ENCODE measurements at places on chromosomes 11 and 22.

DNA sequence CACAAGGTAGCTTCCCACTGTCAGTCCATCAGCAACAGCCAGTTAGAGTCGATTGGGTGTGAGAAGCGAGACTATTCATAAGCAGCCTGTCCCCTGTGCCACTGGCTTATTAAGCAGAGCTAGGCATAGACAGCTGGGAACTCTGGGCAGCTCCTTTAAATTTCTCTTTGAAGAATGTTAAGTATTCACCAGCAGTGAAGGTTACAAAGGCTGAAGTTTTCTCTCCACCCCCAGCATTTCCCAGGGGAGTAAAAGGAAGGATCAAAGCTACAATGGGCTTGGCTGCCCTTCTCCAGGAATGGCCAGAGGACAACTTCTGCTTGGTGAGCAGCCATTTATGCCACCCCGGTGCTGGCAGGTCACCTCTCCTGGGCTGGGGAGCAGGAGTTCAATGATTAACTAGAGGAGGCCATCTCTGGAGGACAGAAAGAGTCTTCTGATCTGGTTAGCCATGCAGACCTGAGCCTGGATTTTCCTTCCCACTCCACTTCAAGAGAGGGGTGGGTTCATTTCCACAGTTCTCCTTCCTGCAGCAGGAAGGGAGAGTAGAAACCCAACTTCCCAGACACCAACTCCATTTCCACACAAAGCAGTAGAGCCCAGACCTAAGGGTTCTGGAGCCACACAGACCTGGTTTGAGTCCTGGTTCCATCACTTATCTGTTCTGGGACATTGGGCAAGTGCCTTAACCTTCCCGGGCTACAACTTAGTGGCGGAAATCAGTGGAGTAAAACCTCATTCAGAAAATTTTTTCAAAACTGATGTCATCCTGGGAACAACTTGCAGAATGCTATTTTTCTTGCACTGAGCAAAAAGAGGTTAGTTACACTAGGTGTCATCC lies 22.6 kb downstream of the POU2AF3 start:
- DNase-seq, result no peak

GRCh38 chr11:121179306-121179705 lies 78.3 kb downstream of the TECTA start:
- no peak for DNase-seq

DNA sequence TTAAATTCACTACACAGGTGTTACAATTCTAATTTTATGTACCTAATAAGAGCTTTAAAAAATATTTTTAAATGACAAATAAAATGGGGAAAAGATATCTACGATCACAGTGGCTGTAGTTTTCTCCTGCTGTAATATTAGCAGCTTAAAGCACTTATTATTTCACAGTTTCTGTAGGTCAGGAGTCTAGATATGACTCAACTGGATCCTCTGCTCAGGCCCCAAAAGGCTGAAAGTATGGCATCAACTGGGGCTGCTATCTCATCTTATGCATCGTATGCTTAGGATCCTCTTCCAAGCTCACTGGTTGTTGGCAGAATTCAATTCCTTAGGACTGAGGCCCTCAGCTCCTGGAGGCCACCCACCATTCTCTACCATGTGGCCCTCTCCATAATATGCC lies 12.8 kb downstream of the FBXO3 start:
- DNase-seq, result no peak

- peak; percentile 70 for DNase-seq
Observed at GRCh38 chr11:68040101-68040956, 1.5 kb downstream of the TCIRG1 start.

GRCh38 chr11:119634301-119634700 lies 94.7 kb downstream of the NECTIN1 start:
- no peak for DNase-seq

DNA sequence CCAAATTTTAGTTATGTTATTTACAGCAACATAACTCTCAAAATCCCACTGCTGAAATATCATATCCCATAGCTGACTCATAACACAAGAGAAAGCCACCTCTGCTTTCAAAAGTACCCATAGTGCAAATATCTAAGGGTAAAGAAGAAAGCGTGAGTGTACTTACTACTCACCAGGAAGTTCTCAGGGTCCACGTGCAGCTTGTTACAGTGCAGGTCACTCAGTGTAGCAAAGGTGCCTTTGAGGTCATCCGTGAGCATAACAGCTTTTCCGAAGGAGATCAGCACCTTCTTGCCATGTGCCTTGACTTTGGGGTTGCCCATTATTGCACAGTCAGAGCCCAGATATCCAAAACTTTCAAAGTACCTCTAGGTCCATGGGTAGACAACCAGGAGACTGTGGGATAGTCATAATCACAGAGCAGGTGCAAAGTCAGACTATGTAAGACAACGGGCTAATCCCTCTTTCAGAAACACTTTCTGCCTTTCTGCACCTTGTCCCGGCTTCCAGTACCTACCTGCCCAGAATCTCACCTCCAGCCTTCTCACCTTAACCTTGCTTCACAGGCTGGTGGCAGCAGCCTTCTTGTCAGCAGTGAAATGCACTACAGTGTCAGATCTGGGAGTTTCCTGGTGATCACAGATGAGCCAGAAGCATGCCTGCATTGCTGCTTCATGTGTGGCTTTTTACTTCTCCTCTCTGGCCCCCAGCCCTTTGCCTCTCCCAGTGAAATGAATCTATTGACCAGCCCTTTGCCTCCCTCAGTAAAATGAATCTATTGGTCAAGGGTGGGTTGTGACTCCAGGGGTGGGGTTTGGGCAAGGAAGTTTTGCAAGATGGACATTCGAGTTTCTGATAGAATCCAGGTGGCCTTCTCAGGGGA lies 6.5 kb downstream of the HBG1 start:
- DNase-seq, result no peak

DNA sequence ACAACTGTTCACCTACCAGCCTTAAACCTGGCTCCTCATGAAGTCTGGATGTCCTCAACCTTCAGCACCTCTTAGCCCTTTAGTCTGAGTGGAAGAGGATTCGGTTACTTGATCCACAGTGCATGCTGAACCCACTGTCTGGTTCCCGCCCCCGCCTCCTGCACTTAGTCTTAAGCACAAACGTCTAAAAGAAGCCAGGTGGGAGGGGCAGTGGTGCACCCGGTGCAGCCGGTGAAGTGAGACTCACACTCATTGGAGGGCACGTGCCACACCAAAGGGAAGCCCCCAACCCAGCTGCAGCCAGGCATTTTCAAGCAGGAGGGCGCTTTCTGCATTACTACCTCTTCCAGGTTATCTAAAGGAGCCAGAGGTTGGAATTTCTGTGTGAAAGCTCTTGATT lies 146.8 kb downstream of the COMMD9 start:
- no peak for DNase-seq

DNA sequence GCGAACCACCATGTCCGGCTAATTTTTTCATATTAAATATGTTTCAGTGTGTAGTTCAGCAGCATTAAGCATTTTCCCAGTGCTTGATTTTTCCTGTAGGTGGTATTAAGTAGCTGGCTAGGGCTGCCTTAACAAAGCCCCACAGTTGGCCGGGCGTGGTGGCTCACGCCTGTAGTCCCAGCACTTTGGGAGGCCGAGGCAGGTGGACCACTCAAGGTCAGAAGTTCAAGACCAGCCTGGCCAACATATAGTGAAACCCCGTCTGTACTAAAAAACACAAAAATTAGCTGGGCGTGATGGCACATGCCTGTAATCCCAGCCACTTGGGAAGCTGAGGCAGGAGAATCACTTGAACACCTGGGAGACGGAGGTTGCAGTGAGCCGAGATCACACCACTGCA lies 33.5 kb upstream of the TOLLIP start:
- DNase-seq, result no peak

- no peak for DNase-seq
Observed at GRCh38 chr11:81165164-81165563, 1568.5 kb downstream of the FAM181B start.

DNA sequence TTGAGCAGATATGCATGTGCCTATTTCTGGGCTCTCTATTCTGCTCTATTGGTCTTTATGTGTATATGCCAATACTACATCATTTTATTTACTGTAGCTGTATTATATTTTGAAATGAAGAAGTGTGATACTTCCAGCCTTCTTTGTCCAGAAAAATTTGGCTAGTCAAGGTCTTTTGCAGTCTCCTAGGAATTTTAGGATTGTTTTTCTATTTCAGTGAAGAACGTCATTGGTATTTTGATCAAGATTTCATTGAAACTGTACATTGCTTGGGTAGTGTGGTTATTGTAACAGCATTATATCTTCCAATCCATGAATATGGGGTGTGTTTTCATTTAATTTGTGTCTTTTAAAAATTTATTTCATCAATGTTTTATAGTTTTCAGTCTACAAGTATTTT lies 400.3 kb downstream of the AASDHPPT start:
- DNase-seq, result no peak

- DNase-seq, result no peak
Observed at GRCh38 chr22:22931557-22932270, 44.1 kb downstream of the IGLL5 start.

DNA sequence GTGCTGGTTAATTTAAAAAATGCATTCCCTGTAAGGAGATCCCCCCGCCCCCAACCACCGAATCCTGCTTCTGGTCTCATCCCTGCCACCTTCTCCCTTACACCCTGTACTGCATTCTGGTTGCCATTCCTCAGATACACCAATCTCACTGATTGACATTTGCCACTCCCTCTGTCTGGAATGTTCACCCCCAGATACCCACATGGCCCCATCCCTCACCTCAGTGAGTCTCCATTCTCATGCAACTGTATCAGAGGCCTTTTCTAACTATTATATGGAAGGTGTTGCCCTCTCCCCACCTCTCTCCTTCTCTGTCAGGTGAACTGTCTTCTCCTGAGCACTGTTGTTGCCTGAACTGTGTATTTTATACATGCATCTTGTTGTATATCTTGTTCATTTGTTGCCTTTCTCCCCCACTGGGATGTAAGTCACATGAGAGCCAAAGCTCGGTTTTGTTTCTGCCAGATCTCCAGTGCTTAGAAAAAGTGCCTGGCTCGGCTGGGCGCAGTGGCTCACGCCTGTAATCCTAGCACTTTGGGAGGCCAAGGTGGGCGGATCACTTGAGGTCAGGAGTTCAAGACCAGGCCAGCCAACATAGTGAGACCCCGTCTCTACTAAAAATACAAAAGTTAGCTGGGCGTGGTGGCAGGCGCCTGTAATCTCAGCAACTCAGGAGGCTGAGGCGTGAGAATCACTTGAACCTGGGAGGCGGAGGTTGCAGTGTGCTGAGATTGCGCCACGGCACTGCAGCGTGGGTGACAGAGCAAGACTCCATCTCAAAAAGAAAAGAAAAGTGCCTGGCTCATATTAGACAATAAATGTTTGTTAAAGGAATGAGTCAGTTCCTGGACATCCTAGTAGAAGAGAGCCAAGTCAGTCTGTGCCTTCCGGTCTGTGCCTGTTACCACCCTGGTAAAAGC lies 61.0 kb downstream of the TNRC6B start:
- DNase-seq, result peak; percentile 57

GRCh38 chr11:62599069-62599696 lies 2.5 kb downstream of the MTA2 start:
- DNase-seq, result peak; percentile 96

DNA sequence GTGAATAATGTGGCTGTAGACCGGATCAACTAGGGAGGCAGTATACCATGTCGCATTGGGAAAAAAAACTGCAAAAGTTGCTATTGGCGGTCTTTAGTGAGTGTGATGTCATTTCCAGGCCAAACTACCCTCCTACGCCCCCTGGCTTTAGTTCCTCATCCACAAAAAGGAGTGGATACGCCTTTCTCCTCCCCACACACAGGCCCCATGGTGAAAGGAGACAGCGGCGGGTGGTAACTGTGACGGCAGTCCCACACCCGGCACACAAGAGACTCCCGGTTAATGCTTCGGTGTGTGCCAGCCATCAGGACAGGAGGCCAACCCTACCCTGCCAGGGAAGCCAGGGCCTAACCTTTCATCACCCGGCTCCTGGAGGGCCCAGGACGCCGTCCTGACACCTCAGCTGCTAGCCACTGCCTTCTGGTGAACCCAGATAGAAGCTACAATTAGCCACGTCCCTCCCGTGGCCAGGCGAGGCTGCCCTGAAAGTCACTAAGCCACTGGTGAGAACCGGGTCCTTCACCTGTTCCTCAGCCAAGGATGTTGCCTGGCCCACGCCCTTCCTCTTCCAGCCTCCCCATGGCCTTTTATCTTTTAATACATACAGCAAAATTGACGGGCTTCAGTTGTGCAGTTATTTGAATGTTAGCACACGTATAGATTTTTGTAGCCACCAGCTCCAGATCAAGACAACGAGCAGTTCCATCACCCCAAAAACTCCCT lies 10.8 kb downstream of the TP53I11 start:
- no peak for DNase-seq

GRCh38 chr22:49650336-49651241 lies 177.1 kb downstream of the BRD1 start:
- no peak for DNase-seq

- DNase-seq, result no peak
Observed at GRCh38 chr11:43819926-43820325, 60.7 kb upstream of the ALKBH3 start.

DNA sequence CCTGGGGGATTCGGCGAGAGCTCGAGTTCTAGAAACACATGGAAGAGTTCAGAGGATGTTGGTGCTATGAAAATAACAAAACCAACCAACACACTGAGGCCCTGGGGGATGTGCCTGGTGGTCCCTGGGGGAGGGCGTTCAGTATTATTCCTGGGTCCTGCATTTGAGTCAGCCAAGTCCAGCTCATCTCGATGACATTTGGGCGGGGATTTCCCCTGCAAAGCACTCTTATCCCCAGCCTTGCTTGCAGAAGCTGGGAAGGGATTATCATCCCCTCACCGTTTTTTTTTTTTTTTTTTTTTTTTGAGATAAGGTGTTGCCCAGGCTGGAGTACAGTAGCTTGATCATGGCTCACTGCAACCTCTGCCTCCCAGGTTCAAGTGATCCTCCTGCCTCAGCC lies 2.1 kb upstream of the SMIM38 start:
- no peak for DNase-seq

All from PC-9 (cell line).